Cortex of kidney (tissue), 1 donor: ENCODE measurements at places on chromosomes 2 and 18.

GRCh38 chr2:15271941-15272542 lies 289.1 kb downstream of the NBAS start:
- DNase-seq: no peak

DNA sequence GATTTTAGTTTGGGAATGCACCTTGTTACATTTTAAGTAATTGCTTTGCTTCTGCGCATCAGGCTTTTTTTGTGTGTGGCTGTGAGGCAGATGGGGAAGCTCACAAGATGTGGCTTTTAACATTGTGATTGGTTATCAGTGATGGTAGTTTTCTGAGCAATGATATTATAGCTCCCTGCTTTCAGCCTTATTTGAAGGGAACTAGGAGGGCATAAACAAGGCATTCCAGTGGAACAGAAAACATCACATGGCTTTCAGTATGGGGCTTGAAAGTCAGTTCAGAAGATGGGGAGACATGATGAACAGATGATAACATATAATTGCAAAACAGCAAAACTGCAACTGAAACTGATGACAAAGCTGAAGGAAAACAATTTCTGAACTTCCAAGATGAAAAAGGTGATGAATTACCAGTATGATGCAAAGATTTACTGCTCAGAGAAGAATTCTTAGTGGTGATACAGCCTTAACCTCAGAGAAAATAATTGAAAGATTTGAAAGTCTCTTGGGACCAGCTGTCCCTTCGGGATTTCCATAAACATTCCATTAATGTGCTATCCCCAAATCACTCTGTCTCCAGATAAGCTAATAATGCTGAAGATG lies 439.7 kb downstream of the RND3 start:
- no peak for DNase-seq

DNA sequence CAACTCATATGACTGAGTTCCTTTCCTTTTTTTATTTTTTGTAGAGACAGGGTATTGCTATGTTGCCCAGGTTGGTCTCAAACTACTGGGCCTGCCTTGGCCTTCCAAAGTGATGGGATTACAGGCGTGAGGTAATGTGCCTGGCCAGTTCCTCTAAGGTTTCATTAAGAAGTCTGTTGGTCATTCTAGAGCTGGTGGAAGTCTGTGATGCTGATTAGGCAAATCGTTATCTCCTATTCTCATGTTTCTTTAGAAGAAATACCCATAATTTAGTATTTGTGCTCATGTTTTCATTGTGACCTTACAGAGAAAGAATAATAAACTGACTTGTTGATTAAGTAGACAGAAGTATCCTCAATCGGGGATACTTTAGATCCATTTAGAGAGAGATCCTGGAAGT lies 106.1 kb upstream of the SP3 start:
- no peak for DNase-seq

GRCh38 chr2:153373510-153374279 lies 104.9 kb downstream of the RPRM start:
- DNase-seq: no peak

- no peak for DNase-seq
Observed at GRCh38 chr2:56444339-56444738, 260.5 kb downstream of the CCDC85A start.

GRCh38 chr18:58132595-58133261 lies 88.7 kb downstream of the NEDD4L start:
- DNase-seq: no peak

GRCh38 chr18:70826571-70826970 lies 537.7 kb downstream of the SOCS6 start:
- DNase-seq: no peak

GRCh38 chr2:204984518-204984917 lies 439.2 kb downstream of the PARD3B start:
- DNase-seq: no peak

- no peak for DNase-seq
Observed at GRCh38 chr2:105747254-105747894, 2.7 kb downstream of the NCK2 start.

GRCh38 chr2:159658881-159659873 lies 42.8 kb upstream of the BAZ2B start:
- no peak for DNase-seq

DNA sequence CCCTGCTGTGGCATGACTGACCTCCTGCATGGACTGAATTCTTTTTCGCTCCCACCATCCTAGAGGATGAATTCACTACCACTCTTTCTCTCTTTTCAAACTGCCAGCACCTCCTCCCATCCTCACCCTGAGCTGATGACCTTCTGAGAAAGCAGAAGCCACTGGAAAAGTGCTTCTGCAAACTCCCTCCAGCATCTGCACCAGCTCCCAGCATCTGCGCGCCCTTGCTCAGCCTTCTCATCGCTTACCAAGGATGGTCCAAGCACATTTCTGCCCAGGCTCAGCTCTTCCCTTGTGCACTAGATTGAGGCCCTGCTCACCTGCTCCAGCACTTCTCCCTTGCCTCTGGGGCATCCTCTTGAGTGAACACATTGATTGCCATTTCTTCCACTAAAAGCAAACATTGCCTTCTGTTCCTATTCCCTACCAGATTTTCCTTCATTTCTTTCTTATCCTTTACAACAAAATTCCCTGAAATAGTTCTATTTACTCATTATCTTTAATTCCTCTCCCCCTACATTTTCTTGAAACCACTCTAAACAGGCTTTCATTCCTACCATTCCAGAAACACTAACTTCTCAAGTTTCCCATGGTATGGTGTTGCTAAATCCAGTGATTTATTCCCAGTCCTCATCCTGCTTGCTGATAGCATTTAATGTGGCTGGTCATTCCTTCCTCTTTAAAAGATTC lies 42.7 kb upstream of the IL1RL1 start:
- no peak for DNase-seq
